Fibroblast of lung (primary cell): ENCODE measurements at places on chromosomes 16 and 17.

GRCh38 chr17:34635876-34636275 lies 56.5 kb downstream of the TMEM132E start:
- no peak for DNase-seq

DNA sequence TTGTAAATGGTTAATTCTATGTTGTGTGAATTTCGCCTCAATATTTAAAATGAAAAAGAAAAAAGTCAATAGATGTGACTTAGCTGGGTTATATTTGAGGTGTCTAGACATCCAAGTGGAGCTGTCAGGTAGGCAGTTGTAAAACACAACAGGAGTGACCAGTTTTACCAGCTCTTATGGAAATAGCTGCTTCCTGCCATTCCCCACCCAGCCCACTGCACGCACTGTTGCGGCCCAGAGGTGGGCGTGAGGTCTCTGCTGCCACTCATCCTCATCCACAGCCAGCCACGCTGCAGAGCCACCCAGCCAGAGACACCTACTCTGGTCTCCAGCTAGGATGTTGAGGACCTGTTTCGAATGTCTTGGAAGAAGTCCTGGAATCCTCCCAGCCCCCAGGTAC lies 3.4 kb upstream of the CARD14 start:
- DNase-seq: no peak

GRCh38 chr17:41652461-41652970 lies 28.1 kb upstream of the KRT17 start:
- DNase-seq: no peak

DNA sequence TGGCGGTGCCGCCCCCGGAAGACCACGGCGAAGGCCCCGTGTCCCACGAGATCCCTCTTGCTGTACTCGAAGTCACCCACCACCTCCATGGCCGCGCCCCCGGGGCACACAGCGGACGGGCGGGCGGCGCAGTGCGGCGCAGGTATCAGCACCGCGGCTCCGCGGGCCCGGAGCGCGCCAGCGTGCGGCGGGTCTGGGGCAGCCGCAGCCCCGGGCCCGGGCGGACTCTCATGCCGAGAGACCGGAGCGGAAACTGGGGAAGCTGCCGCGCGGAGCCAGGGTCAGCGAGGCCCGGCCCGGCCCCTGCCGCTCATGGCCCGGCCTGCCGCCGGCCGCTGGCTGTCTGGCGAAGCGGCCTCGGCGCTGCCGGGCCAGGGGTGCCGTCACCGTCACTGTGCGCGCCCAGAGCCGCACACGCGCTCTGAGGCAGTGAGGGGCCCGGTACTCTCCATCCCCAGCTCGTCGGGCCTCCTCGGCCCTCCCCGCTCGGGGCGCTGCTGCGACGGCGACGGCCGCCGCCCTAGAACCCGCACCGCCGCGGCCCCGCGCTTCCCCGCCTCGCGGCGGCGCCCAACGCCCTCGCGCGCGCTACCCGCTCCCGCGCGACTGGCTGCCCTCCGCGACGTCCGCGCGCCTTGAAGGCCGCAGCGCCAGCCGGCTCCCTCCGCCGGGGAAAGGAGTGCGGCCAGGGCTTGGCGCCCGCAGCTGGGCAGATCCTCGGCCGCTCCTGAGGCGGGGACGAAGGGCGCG lies at the start of gene ULK2:
TSS of gene ULK2 (minus strand) at position 608 of the 750 bp plus-strand sequence. CDS start at position 89, 519 bp downstream.
- DNase-seq: peak; percentile 84

DNA sequence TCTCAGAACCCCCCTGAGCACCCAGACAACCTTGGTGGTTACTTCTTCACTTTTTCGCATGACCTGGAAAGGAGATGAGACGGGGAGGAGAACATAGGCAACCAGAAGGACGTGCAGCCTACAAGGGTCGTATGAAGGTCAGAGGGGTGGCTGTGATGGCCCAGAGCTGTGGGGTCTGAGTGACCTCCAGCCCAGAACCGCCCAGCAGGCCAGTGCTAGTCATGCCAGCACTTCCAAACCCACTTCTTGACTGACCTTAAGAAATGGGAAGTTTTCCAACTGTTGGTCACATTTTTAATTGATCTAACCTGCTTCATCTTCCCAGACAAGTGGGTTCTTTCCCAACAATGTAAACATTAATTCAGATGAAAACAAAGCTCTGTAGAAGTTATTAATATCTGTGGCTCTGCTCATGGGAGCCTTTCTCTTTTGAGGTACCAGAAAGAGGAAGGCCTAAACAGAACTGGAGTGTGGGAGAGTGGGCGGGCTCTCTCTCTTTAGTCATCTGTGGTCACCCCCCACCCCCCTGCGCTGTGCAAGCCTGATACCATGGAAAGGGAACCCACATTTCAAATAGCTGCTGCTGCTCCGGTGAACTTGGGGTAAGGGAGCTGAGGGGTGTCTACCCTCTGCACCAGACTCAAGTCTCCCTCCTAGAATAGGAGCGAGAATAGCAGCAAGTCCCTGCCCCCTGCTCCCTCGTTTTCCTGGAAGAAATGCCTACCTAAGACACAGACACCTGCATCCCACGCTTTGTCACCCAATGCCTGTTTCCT lies 101.6 kb downstream of the RAB11FIP4 start:
- peak; percentile 25 for DNase-seq

- no peak for DNase-seq
Measured at GRCh38 chr16:6967796-6968320, 364.8 kb upstream of the RBFOX1 start.

- peak; percentile 60 for DNase-seq
Measured at GRCh38 chr16:83393196-83393981, 414.4 kb upstream of the HSBP1 start.

DNA sequence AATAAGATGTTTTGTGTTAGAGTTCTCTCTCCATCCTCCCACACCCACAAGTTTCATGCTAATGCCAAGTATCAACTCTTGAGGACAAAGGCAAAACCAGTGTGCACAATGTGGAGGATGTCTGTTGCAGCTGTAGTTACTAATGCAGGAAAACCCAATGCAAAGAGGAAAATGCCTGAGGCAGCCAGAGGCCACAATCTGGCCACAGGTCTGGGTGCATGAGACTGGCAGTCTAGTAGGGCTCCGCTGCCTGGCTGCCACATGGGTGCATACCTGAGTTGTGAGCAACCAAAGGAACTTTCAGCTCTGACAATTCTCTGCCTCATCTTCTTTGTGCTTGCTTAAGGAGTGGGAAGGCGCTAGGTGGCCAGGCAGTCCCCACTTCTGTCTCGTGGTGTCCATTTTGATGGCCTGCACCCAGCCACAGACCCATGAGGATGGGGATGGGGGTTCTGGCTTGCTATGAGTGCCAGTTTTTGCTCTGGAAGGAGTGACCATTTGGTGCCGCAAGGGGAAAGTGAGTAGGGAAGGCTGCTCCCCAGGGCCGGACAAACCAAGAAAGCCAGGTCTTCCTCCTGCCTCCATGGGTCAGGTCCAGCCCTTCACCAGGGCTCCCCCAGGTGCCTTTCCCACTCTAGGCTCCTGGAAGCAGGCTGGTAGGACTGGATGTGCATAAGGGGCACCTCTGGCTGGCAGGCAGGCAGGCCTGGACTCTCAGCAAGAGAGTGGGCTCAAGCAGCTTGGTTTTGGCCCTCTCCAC lies 4.2 kb upstream of the GFOD2 start:
- DNase-seq: no peak

- DNase-seq: no peak
Measured at GRCh38 chr16:83853834-83854233, 45.1 kb upstream of the MLYCD start.

DNA sequence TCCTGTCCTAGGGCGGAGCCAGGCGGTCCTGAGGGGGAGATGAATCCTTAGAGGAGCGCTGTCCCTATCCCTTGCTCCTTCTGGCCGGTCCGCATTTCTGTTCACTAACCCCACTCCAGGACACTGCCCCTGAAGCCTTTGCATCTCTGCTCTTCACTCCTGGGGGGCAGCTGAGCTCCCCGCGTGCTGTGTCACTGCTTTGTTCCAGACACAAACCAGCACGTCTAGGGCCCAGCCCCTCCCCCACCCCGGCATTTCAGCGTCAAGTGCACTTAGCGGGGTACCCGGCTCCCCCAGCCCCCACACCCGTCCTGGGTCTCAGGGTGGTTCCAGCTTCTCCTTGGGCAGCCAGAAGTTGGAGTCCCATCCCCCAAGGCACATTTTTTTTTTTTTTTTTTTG lies 8.9 kb downstream of the CORO6 start:
- DNase-seq: no peak
